A549 treated with ZK216348 at 1 μM for 4 hours (cell line): ENCODE measurements at places on chromosomes 3 and 15. TPM values are rescaled to one million over a fixed set of nuclear protein-coding genes. Genes with fewer than 3 reads are reported as not detected.

The NDN gene
- 0.07 to 0.28 TPM (median 0.19 TPM) in 3 of 5 replicates, not detected in the others for total RNA-seq

The CYP1A2 gene
- total RNA-seq = not detected in 5 replicates

The CELF6 gene
- 0.07 to 0.25 TPM (median 0.15 TPM) in 5 replicates for total RNA-seq

The ZBTB20 gene
- 0.51 to 1.4 TPM (median 1.2 TPM) in 5 replicates for total RNA-seq

The EPHB1 gene
- total RNA-seq = 0.06 to 0.20 TPM (median 0.12 TPM) in 3 of 5 replicates, not detected in the others
